ENCODE measurements at places on chromosomes 7 and 10.

GRCh38 chr10:112092519-112092918, 91.0 kb downstream of the GPAM start:
- DNase-seq = no peak

- peak; percentile 39 for DNase-seq
Observed at GRCh38 chr10:102779680-102780526, 36.2 kb downstream of the WBP1L start.

- no peak for DNase-seq
Observed at GRCh38 chr7:27300421-27300820, 57.8 kb downstream of the EVX1 start.

GRCh38 chr7:150769768-150770167, 30.4 kb downstream of the TMEM176B start:
- no peak for DNase-seq

DNA sequence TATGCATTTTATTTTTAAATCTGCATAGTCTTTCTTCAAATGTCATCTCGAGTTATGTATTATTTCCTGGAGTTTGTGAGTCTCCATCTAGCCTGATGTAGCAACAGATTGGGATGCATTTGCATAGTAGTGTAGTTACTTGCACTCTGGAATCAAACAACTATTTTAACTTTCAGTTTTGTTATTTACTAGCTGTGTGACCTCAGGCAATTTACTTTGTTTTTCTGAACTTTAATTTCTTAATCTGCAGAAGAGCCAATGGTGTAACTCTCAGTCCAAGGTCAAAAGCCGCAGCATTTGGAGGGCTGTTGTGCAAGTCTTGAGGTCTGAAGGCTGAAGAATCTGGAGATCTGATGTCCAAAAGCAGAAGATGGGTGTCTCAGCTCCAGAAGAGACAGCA, 175.8 kb upstream of the SORCS1 start:
- DNase-seq = peak; percentile 14

DNA sequence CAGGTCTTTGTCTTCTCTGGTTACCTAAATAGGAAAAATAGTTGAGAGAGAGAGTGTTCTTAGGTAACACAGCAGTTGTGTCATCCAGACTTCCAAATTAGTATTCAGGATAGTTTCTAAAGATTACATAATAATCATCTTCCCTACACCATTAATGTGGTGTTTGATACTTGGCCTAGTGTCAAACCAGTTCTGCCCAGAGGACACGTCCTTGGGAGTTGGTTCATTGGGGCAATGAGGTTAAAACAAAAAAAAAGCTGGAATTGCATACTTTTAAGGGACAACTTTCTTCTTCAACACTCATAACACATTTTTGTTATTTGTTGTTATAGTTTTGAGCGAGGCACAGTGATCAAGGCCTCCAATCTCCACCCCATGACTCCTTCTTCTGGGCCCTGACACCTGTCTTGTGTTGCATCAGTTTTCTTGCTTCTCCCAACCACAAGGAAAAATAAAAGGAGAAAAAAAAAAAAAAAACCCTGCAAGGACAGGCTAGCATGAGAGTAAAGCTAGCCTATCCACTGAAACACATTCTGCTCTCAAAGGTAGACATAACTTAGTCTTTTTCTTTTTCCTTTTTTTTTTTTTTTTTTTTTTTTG, 28.8 kb downstream of the STN1 start:
- DNase-seq = no peak

DNA sequence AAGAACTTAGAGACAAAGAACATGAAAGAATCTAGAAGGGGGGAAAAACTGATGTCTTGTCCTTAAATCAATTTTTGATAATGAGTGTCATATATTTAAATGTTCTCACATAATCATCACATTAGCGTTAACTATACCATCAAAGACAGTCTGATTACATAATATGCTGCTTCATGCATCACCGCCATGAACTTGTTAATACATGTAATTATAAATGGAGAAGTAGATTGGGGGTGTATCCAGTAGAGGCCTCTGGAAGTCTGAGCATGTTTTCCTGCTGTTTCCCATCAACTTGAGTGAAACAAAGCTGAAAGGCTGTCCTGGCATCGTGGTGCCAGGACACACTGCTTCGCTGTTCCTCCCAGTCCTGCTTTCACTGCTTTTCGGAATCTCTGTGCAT, 48.2 kb downstream of the PRLHR start:
- no peak for DNase-seq

GRCh38 chr10:66926841-66927240, 1.0 kb downstream of the LRRTM3 start:
- no peak for DNase-seq

DNA sequence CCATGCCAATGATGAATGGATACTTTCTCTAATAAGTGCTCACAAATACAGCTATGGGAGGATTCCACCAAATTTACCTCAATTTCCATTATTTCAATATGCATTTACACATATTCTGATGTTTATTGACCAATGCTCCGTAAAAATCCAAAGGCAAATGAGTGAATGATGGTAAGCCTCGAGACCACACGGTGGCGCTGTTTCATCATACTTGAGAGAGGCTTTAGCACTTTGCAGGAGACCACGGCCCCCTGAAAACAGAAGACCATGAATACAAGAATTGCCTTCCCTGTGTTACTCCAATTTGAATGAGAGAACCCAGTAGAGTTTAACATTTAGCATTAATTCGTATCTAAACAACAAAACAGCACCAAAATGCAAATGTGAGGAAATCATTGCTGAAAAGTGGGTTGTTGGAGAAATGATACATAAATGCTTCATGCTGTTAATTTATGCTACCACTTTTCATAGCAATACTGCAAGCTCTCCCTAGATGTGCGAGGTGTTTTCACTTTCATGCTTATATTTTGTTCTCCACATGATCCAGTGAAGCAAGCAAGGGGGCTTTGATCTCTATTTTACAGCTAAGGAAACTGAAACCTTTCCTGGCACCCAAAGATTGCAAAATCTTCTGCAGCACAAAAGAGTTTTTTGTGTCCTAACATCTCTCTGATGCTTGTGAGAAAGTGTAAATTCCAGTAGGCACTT, 35.4 kb downstream of the TRIL start:
- DNase-seq = peak; percentile 73

GRCh38 chr7:155785536-155785935, 26.7 kb downstream of the SHH start:
- no peak for DNase-seq

DNA sequence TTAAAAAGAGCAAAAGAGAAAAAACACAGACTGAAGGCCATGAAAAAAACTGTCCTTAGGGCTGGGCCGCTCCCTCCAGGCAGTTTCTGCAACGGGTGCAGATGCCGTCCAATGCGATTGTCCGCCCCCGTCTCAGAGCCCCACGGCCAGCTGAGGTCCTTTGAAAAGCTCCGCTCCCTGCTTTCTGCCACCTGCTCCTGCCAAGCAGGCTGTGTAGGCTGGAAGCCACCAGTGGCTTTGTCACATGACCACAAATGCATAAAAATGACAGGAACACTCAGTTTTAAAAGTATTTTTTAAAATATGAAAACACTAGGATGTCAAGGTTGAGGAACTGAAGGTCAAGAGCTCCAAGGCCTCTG, 71.7 kb downstream of the AMZ1 start:
- DNase-seq = no peak

DNA sequence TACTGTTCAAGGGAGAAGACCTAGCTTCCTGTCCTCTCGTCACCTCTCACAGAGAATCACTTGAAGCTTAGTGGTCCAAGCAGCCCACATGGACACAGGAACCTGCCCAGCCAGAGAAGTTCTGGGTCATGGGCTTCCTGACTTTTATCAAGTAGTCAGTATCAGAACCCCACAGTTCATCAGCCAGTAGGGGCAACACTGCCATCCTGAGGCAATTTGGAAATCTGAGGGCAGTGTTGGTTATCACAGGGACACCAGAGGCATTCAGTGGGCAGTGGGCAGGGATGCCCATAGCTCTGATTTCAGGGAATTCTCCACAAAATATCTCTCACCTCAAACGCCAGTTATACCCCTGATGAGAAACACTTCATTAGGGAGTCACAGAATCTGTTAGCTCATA, 22.5 kb upstream of the MGAM2 start:
- no peak for DNase-seq

DNA sequence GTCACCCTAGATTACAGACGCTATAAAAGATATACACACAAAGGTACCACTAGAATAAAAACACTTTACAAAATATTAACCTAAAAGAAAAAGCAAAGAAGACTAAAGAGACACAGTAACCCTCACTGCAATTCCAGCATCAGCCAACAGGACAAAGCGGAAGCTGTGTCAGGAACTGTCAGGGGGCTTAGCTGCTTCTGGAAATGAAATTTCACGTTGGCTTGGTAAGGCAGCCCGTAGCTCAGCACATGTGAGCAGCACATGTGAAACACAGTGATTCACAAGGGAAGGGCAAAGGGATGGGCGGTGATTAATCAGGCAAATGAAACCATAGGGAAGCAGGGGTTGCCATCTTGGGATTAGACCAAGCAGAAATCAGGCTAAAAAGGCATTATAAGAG, 195.4 kb downstream of the MGMT start:
- no peak for DNase-seq

GRCh38 chr7:5422396-5423305, 983 bp downstream of the TNRC18 start:
- DNase-seq = peak; percentile 29

- no peak for DNase-seq
Observed at GRCh38 chr10:2077231-2077630, 339.9 kb upstream of the ADARB2 start.

GRCh38 chr7:601036-601594, 81.5 kb upstream of the PDGFA start:
- DNase-seq = no peak

GRCh38 chr7:48053736-48054135, 18.4 kb downstream of the C7orf57 start:
- no peak for DNase-seq

- DNase-seq = no peak
Observed at GRCh38 chr7:36966039-36966438, 241.7 kb upstream of the AOAH start.

DNA sequence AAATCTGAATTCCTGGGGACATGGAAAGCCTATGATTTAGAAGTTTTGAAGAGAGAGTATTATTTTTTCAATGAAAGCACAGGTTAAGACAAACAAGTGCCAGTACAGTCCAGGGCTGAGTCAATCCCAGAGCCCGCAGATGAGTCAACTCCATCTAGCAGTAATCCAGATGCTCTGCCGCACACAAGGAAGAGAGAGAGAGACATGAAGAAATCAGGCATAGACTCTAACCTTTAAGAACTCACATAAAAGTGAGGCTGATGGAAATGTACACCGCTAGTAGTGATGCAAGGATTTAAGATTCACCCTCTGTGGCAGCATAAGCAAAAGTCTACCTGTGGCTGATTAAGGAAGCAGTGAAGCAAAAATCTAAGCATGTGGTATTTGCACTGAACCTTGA, 651.5 kb downstream of the TNS3 start:
- DNase-seq = peak; percentile 37

GRCh38 chr7:50621973-50622490, 56.8 kb upstream of the DDC start:
- DNase-seq = no peak

DNA sequence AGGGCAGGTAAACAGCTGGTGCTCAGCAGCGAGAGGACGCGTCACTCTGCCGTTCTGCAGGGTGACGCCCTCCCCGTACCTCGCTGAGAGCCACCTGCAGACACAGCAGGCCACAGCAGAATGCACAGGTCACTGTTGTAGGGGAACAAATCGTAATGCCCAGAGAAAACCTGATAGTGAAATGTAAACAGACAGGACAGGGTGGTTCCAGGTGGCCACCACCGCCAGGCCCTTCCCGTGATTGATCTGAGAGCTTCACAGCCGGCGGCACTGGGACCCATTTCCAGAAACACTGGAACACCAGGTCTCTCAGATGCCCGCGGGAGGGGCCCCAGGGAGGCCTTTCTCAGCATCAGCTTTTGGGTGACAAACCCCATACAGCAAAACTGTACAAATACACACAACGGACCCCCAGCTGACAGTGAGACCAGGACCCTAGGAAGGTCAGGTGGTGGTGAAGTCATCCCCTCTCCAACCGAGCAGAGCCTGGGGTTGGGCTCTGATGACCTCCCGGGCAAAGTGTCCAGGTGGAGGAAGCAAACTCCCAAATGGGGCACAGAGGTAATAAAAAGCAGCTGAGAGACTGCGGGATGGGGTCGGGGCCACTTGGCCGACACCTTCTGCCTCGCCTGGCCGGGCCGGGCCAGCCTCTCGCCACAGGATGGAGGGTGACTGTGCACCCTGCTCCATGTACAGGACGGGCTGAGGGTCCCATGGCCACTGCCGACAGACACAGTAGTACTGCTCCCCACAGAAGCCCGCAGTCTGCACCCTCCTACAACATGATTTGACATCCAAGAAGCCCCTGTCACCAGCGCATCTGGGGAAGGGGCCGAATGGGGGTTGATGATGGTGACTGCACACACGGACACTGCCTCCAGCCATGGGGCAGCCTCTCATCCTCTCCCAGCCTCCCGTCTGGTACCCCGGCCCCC, 4.6 kb downstream of the BHLHA15 start:
- DNase-seq = no peak

- peak; percentile 45 for DNase-seq
Observed at GRCh38 chr10:33204031-33204430, 130.4 kb downstream of the NRP1 start.

DNA sequence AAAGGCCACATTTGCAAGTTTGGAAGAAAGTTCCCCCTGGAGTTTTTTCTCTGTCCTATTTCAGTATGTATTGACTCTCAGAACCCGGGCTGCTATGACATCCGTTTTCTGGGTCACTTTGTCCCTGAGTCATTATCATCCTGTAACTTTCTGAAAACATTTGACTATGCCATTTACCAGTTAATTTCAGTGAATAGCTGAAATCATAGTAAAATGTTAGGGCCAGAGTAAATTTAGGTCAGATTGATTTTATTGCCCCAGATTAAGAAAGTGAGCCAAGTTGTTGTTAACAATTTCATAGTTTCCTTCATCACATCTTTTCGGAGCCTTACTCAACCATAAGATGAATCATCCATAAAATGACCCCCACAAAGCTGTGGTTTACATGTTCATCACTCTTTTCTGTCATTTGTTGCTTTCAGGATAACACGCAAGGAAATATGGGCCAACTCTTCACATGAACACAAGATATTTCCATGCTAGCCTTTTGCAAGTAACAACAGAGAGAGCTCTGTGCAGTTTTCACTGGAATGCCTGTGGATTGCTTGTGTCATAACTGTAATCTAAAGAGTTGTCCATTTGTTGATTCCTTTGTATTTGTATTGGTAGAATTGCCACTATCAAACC, 3.9 kb upstream of the MACC1 start:
- no peak for DNase-seq

DNA sequence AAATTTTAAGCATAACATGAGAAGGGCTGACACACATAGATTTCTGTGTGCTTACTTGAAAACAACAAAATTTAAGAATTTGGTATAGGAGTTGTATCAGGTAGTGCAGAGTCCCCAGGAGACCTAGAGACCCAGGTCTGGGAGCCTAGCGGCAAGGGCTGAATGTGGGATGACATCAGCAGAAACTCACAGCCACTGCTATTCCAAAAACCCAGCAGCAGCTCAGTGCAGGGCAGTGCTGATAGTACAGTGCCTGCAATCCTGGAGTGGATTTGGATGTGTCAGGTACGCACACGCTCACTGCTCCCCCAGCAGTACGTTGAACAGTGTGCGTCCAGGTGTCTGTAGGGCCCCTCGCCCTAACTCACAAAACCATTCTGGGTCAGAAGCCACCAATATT, 87.1 kb downstream of the EGFR start:
- DNase-seq = no peak

Data from uterus (tissue), 4 donors.